ENCODE measurements at places on chromosomes 3 and 15. TPM values are rescaled to one million over a fixed set of nuclear protein-coding genes. Genes with fewer than 3 reads are reported as not detected.
A peak's percentile ranks its signal among the peaks of the same experiment; 100 is the strongest.

DNA sequence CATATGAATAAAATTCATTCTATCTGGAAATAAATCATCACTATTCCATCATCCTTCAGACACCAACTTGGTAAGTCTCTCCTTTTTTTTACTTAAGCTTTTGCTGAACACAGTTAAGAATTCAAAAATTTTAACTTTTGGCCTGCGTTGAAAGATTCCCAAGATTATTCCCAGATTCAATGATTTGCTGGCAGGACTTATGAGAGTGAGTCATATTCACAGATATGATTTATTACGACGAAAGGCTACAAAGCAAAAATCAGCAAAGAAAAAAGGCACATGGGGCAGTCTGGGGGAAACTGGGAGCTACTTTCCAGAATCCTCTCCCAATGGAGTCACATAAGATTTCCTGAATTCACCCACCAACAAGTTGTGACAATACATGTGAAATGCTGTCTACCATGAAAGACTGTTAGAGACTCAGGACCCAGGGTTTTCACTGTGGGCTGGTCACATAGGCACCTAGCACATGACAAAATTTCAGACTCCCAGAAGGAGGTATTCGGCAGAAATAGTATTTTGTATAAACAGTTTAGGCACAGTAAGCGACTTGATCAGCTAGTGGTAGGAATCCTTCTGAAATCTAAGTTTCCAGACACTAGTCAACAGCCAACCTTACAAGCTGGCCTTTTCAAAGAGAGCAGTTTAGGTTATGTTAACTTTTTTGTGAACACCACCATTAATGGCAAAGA lies 82.1 kb downstream of the DLG1 start:
- no peak overlapping the region for H3K4me3 ChIP-seq
- peak overlapping the region; percentile 32 for H3K27ac ChIP-seq
- DNase-seq = no peak

DNA sequence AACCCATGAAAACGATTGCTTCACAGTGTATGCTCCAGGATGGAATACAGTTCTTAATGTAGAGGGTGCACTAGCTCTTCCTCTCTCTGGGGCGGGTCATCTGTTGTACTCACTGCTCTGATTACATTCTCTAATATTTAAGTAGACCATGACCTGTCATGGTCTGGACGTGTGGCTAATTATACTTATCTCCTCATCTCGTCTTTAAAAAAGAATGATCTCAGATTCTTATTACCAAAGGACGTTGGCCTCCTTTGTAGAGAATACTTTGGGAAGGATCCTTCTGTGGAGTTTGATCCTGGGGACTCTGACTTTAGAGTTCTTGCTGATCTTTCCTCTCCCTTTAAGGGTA lies 48.4 kb upstream of the TRAK1 start:
- no peaks in the 10 kb centered on the region for H3K27me3 ChIP-seq
- peaks cover 27% of the 10 kb centered on the region for H3K4me1 ChIP-seq
- H3K4me3 ChIP-seq = no peak overlapping the region

GRCh38 chr3:149179220-149179619 lies 42.4 kb downstream of the CP start:
- H3K4me1 ChIP-seq = peaks cover 19% of the 10 kb centered on the region
- peaks cover 15% of the 10 kb centered on the region for H3K36me3 ChIP-seq
- H3K27ac ChIP-seq = no peak overlapping the region
- no peaks in the 10 kb centered on the region for H3K27me3 ChIP-seq
- no peak overlapping the region for H3K4me3 ChIP-seq

DNA sequence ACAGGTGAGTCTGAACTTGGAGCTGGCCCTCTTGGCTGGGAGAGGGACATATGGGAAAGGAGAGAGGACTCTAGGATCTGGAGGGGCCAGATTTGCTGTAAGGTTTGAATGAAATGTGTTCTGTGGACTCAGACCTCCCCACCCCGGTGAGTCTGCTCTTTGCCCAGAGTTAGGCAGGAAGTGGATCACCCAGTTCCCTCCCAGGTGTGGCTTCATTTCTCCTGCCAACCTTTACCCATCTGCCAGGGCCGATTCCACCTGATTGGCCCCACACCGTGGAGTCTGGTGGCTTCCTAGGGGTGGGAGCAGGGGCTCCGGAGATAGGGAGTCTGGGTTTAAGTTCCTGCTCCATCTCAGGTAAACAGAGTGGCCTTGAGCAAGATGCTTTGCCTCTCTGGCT lies 25.5 kb downstream of the CD276 start:
- H3K4me3 ChIP-seq = no peak overlapping the region
- H3K36me3 ChIP-seq = peaks cover 41% of the 10 kb centered on the region
- no peak overlapping the region for H3K27ac ChIP-seq
- peaks cover 8% of the 10 kb centered on the region for H3K4me1 ChIP-seq
- no peak for DNase-seq

DNA sequence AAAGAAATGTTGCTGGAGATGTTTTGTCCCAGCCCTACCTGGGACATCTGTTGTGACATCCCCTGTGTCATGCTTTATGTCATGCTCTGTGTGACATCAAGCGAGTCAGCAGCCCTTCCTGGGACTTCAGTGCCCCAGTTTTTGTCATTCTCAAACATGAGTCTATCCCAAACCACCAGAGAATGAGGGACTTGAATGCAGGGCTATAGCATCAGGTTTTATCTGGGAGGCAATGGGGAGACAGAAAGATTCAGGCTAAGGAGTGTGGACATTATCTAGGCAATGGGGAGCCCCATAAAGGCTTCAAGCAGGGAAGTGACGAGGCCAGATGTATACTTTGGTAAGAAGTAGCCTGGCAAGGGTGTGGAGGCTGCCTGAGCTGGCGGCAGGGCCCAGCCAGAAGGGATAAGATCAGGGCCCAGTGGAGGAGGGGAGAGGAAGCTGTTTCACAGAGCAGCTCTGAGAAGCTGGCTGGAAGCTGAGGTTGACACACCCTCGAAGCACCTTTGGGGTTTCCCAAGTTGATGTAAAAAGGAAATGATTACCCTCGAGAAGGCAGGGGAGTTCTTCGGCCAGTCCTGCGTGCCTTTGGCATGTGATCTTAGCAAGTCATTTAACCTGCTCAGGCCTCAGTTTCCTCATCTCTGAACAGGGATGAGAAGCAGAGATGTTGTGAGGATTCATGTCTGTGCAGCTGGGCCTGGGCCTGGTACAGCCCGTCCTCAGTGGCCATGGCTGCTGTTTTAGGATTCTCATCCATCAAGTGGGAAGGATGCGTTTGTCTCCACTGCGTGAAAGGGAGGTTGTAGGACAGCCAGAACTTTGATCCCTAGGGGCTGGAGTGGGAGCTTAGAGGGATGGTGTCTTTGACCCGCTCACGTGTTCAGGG lies 34.3 kb downstream of the IRAK2 start:
- no peaks in the 10 kb centered on the region for H3K27me3 ChIP-seq
- H3K27ac ChIP-seq = peak overlapping the region; percentile 55
- H3K36me3 ChIP-seq = peaks cover 9% of the 10 kb centered on the region
- DNase-seq = no peak

GRCh38 chr15:33539825-33540573 lies 229.2 kb downstream of the RYR3 start:
- H3K27ac ChIP-seq = no peak overlapping the region
- H3K36me3 ChIP-seq = no peaks in the 10 kb centered on the region
- DNase-seq = no peak
- no peaks in the 10 kb centered on the region for H3K27me3 ChIP-seq
- H3K4me3 ChIP-seq = no peak overlapping the region

DNA sequence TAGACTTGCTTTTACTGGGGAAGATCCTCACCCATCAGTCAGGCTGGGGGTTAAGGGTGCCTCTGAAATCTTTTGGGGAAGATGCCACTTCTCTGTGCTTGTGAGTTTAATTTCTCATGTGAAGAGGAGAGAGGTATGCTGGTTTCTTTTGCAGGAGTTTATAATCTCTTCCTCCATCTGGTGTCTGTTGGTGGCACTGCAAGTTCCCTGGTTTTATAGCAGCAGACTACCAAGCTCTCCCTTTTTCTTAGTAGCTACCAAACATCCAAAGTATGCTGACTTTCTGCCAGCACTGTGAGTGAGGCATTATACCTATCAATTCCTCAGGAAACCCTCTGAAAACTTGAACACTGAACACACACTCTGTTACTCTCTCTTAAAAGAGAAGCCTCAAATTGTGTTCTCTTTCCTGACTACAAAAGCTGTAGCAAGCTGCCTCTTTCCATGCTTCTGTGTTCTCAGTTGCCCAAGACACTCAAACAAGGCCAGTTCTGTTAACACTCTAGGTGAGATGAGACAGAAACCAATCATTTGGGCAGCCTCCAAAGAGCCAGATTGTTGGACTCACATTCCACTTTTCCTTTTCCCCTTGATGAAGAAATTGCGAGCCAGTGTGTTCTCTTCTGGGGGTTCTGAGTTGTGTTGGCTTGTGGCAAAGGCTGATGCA lies 299.5 kb downstream of the GAP43 start:
- H3K36me3 ChIP-seq = no peaks in the 10 kb centered on the region
- H3K4me3 ChIP-seq = no peak overlapping the region
- H3K4me1 ChIP-seq = no peaks in the 10 kb centered on the region
- DNase-seq = no peak
- no peak overlapping the region for H3K27ac ChIP-seq

GRCh38 chr3:29186131-29186599 lies 94.7 kb upstream of the RBMS3 start:
- no peak for DNase-seq
- H3K4me3 ChIP-seq = no peak overlapping the region
- H3K27ac ChIP-seq = no peak overlapping the region
- H3K4me1 ChIP-seq = no peaks in the 10 kb centered on the region
- H3K36me3 ChIP-seq = no peaks in the 10 kb centered on the region

DNA sequence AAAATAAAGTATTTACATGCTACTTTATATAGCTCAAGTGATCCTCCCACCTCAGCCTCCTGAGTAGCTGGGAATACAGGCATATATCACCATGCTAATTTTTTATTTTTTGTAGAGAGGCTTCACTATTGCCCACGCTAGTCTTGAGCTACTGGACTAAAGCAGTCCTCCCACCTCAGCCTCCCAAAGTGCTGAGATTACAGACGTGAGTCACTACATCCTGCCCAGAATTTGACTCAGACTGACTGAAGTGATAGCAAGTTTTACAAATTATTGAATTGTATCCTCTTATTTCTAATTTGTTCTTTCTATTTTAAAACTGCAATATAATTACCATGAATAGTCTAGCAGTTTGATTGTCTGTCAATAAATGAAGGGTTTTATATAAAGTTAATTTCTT lies 210.3 kb upstream of the CGNL1 start:
- no peaks in the 10 kb centered on the region for H3K27me3 ChIP-seq
- DNase-seq = no peak
- no peak overlapping the region for H3K4me3 ChIP-seq
- no peak overlapping the region for H3K27ac ChIP-seq
- H3K36me3 ChIP-seq = no peaks in the 10 kb centered on the region

DNA sequence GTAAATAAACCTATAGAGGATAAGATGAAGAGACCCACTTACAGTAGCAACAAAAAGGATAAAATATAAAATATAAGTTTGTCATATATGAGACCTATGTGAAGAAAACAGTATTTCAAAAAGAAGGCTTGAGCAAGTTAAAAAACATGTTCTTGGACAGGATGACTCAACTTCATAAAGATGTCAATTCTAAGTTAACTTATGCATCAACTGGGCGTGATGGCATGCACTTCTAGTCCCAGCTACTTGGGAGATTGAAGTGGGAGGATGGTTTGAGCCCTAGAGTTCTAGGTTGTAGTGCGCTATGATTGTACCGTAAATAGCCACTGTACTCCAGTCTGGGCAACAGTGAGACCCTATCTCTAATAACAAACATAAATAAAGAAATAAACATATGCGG lies 59.7 kb downstream of the PDCD6IP start:
- H3K36me3 ChIP-seq = peaks cover 86% of the 10 kb centered on the region
- no peak overlapping the region for H3K4me3 ChIP-seq
- DNase-seq = no peak
- H3K4me1 ChIP-seq = peaks cover 3% of the 10 kb centered on the region
- H3K27me3 ChIP-seq = no peaks in the 10 kb centered on the region
- no peak overlapping the region for H3K27ac ChIP-seq

DNA sequence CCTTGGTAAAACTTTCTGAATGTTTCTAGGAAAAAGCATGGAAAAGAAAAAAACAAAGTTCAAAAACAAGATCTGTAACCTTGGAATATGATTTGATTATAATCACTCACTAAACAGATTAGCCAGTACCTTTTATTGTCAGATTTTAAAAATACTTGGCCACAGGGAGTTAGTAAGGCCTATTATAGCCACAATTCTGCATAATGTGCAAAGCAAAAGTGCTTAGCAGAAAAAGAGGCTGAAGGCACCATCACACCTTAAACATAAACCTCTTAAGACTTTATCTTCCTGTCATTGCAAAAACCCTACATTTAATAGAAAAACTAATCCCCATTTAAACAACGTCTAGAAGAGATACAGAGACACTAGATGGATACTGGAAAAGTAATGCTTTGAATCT lies 41.8 kb downstream of the CHSY1 start:
- H3K4me3 ChIP-seq = no peak overlapping the region
- H3K27ac ChIP-seq = no peak overlapping the region
- H3K4me1 ChIP-seq = peaks cover 64% of the 10 kb centered on the region
- no peak for DNase-seq

- no peak overlapping the region for H3K4me3 ChIP-seq
- H3K27ac ChIP-seq = no peak overlapping the region
- no peaks in the 10 kb centered on the region for H3K27me3 ChIP-seq
- peaks cover 5% of the 10 kb centered on the region for H3K4me1 ChIP-seq
- no peak for DNase-seq
Measured at GRCh38 chr3:34008191-34008590, 209.8 kb downstream of the PDCD6IP start.

DNA sequence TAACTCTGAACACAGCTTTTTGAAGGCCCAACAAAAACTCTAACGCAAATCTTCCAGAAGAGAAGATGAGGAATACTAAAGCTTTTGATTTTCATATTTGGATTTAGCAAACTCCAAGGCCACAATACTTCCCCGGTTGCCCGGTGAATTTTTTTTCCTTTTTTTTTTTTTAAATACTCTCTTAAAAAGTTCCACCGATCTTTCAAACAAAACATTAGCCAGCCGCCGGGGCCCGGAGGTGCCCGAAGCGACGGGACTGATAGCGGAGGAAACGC lies 2.3 kb downstream of the FOXL2 start:
- peaks cover 99% of the 10 kb centered on the region for H3K27me3 ChIP-seq
- DNase-seq = no peak
- H3K4me1 ChIP-seq = peaks cover 28% of the 10 kb centered on the region
- H3K27ac ChIP-seq = no peak overlapping the region
- peak overlapping the region; percentile 21 for H3K4me3 ChIP-seq

GRCh38 chr3:12288182-12289129 lies at the start of gene PPARG:
Gene PPARG (plus strand): TSS chr3:12289070. CDS start chr3:12379712, 90,642 bp downstream.
- DNase-seq = peak; percentile 73
- peak within 1 kb of the TSS; percentile 75 for H3K27ac ChIP-seq
- peak within 1 kb of the TSS; percentile 58 for H3K4me3 ChIP-seq
- no peaks in the 10 kb centered on the region for H3K36me3 ChIP-seq
- H3K4me1 ChIP-seq = no peaks in the 10 kb centered on the region

The MUC13 gene
- total RNA-seq = not detected

The ITPKA gene
- total RNA-seq = 0.67 TPM

The CCDC39 gene
- not detected for total RNA-seq

The CAV3 gene
- total RNA-seq = 0.32 TPM

The TMCO5A gene
- total RNA-seq = not detected

Data from upper lobe of right lung (tissue), 1 donor.